ENCODE measurements at places on chromosomes 12 and 14.

DNA sequence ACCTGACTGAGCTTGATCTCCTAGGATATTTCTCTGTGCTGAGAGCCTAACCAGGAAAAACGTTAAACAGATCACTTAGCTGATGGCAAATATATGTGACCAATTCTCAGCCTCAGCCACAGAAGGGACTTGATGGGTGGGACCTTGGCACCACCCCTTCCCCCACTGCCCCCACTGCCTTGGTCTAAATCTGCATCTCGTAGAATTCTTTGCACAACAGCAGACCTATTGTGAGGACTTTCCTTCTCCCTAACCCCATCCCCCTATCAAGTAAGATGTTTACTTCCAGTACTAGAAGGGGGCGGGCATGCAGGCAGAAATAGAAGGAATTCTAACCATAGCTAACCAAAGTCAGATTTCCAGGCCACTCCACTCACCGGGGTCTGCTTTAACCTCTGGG is 313.2 kb downstream of the PCNX1 start:
- no peak for DNase-seq

DNA sequence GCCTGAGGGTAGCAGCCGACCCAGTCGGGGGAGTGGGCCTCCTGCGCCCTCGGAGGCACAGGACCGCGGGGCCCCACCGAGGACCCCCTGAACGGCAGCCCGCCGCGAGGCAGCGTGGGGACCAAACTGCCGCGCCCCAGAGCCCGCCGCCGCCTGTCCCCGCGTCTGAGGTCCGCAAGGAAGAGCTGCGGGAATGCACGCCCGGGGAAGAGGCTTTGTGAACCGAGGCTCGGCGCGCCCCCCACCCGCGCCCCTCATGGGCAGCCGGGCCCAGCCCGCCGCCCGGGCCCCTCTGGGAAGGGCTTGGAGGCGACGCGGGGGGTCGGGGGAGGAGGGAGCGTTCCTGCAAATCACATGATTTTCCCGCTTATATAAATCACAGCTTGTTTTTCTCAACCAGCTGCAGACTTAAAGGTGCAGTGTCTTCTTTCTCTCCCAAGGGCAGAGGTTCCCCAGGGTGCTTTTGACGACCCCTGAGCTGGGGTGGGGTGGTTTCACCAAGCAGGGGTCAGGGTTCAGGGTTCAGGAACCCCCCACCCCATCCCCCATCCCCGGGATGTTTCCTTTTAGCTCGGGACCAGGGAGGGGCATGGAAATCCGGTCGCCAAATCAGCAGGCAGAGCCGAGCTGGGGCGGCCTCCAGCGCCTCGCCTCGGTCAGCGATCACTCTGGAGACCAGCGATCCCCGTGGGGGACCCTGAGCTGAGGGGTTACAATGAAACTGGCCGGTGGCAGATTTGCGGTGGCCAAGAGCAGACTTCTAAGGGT is 44.7 kb upstream of the ATP23 start:
- peak; percentile 53 for DNase-seq

GRCh38 chr12:49264466-49264872 is 413 bp upstream of the TUBA1C start:
- DNase-seq: peak; percentile 49

GRCh38 chr12:91007531-91008290 is 2.9 kb upstream of the EPYC start:
- no peak for DNase-seq

GRCh38 chr12:124687174-124687902 is 119.9 kb upstream of the NCOR2 start:
- DNase-seq: no peak

DNA sequence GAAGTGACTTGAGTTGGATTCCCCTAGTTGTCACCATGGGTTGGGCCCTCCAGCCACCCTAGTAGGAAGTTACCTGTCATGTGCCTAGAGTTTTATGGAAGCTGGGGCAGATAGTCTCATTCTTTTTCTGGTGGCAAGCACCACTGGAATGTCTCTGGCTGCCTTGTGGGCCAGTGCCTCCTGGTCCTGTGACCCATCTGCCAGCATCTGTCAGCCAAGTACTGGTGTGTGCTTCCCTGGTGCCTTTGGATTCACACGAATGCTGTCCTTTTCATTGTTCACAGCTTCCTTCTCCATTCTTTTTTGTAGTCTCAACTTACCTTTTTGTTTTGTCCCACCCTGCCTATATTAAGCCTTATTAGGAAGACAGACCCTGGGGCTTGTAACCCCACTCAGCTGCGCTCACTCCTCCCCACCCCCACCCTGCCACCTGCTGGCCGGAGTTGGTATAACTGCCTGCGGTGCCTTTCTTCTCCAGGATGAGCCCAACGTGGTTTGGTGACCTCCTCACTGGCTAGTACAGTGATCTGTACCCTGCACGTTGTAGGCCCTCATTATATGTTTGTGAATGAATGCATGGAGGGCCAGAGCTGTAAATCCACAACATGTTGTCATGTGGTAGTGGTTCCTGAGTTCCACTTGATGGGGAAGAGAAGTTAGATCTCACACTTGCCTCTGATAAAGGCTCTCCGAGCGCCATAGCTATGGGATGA is 125.7 kb downstream of the TSPAN9 start:
- peak; percentile 77 for DNase-seq

DNA sequence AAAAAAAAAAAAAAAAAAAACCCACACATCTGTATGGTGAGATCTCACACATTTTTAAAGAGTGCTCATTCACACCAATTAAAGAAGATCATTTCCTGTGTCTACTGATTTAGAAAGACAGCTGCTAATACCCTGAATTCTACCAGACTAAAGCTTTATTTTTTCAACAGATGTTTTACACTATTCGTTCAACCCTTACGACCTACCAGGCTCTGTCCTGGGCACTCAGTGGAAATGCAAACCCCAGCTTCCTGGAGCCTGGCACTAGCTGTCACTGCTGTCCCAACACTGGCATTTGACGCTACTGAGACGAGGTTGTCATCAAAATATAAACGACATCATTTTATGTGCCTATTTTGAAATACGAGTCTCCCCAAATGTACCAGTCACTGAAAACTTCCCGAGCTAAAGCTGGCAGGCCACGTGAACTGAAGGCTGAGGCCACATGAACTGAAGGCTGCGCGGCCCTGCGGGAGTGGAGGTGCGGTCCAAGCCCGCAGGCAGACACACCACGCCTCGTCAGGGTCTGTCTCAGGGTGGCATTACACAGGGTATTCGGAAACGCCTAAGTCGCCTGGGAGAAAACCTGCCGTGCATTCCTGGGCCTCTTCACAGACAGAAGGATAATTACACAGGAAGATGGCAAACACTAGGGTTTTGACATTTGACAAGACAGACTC is 27.2 kb downstream of the SLC15A4 start:
- no peak for DNase-seq

Data from HEK293T (cell line).